ENCODE measurements at places on chromosomes 12 and 14. TPM values are rescaled to one million over a fixed set of nuclear protein-coding genes. Genes with fewer than 3 reads are reported as not detected.

CCDC175 gene
- total RNA-seq = not detected

CRIP2 gene
- 144 TPM for total RNA-seq

CATSPERB gene
- 0.80 TPM for total RNA-seq

INSM2 gene
- total RNA-seq = not detected

RNASE2 gene
- total RNA-seq = 0.13 TPM

CARMIL3 gene
- total RNA-seq = 0.27 TPM
